Ecto neural progenitor cell (in vitro differentiated cells): ENCODE measurements at places on chromosomes 3 and 15.

DNA sequence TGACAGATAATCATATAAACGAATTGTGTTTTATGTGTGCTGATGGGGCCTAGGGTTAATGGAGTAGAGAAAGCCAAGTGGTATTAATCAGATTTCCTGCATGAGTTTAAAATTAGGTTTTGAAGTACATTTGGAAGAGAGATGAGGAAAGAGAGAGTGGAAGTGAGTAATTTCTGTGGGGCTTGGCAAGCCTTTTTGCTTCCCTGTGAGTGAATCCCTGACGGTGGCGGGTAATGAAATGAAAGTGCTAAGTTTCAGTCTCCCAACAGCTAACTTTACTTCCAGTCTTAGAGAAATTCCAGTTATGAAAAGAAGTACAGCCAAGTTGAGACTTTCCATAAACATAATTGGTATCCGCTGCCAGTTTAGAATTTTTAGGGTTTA, 139.4 kb downstream of the BBX start:
- no peak for DNase-seq

GRCh38 chr15:49041426-49041825, 4.8 kb downstream of the SECISBP2L start:
- DNase-seq = no peak

DNA sequence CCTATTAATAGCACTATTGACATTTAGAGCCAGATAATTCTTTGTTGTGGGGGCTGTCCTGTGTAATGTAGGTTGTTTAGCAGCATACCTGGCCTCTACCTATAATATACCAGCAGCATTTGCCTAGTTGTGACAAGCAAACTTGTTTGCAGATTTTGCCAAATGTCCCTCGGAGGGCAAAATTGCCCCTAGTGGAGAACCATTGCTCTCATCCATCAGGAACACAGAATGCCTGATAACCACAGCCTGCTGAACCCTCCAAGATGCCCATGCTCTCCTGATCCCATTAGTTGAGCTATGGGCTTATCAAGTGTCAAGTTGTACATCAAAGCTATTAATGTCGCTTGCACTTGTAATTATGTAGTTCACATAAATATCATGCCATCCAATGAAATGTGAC, 15.0 kb upstream of the KBTBD8 start:
- no peak for DNase-seq

- no peak for DNase-seq
These were observed 461.7 kb upstream of the PROK2 start for GRCh38 chr3:72246685-72247084.

DNA sequence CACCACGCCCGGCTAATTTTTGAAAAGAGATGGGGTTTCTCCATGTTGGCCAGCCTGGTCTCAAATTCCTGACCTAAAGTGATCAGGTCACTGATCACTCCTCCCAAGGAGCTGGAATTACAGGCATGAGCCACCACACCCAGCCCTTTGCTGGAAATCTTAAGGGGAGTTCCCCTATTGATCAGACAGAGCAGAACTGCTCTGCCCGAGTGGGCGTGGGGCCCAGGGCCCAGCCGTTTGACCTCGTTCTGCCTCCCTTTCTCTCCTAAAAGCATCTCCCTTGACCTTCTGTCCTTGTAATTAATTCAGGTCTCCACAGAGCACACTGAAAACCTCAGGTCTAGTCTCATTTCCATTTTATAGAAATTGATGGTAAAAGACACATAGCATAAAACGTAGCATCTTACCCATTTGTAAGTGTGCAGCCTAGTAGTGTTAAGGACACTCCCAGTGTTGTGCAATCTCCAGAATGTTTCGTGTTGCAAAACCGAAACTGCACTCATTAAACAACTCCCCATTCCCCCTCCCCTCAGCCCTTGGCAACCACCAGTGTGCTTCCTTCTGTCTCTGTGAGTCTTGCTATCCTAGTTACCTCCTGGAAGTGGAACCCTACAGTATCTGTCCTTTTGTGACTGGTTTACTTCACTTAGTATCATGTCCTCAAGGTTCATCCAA, 89.3 kb downstream of the SLCO3A1 start:
- DNase-seq = no peak

DNA sequence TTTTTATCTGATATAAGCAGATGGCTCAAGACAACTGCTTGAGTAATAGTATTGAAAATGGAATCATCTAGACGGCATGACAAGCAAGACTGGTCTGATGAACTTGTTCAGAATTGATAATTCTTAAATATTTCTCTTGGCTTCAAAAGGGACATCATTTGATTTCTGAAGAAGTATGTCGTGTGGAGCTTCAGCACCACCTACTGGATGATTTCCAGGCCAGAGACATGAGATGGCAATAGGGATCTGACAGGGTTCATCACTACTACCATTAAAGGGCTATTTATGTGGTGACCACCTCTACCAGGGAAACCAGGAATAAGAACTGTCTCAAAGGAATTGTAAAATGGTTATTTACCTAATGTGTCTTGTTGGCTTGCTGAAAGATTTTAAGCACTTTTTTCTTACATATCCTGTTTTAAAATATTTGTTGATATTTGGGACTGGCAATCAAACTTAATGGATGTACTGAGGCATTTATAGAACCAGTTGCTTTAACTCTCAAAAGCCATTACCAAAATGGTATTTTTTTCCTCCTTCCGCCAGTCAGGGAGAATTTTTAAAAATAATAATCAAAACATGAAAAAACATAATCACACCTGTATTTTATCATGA, 99.5 kb upstream of the FAM98B start:
- DNase-seq = peak; percentile 56

DNA sequence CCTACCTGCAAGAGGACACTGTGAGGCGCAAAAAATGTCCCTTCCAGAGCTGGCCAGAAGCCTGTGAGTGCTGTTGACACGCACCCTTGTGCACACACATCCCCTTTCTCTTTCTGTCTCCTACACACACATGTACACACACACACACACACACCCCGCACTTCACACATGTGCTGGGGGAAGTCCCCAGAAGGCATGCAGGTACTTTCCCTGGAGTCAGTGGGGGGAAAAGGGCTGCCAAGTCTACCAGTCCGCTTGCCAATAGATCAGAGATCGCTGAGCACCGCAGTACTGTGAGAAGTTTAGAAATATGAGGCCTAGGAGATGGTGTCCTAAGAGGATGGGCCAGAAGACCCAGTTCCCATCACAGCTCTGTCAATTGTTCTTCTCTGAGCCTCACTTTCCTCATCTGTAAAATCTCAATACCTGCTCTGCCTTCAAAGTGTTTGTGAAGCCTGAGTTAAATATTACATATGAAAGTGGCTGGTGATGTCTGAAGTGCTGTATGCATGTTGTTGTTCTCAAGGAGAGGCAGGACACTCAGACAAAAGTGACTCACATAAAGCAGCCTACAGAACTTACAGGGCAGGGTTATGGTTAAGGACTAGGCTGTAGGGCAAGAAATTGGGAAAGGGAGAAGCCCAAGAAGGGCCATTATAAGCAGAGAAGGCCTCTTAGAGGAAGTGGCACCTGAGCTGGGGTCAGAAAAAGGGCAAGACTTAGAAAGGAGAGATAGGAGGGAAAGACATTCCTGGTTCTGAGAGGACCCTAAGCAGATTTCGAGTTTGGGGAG, 6.8 kb downstream of the IL17RE start:
- DNase-seq = no peak

DNA sequence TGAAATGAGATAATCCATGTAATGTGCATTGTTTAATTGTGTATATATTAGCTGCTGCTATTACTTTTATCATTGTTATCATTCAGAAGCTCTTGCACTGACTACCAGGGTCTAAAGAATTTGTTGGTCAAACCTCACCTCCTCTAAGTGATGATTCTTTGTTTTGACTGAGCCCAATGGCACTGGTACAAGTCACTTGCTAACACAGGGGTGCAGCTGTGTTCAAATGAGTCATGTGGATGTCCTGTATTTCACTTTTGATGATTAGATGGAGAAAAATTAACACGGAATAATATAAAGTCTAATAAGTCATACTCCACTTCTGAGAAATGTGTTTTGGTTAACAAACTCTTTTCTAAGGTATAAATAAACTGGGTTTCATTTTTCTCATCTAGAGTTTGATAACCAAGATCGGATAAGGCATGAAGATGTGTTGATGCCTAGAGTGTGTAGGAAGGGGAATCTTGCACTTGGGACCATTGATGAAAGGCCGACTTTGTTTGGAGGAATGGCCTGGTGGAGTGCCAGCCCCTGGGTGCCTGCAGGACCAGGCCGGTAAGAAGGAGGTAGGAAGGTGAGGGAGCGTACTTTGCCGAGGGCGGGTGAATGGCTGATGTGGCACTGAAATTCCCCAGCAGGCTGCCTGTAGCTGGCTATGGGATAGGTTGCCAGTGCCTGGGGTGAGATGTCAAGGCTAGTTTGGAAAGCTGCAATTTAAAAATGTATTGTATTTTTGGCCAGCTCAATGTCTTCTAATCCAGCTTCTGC, 244.7 kb upstream of the ZPLD1 start:
- DNase-seq = no peak

DNA sequence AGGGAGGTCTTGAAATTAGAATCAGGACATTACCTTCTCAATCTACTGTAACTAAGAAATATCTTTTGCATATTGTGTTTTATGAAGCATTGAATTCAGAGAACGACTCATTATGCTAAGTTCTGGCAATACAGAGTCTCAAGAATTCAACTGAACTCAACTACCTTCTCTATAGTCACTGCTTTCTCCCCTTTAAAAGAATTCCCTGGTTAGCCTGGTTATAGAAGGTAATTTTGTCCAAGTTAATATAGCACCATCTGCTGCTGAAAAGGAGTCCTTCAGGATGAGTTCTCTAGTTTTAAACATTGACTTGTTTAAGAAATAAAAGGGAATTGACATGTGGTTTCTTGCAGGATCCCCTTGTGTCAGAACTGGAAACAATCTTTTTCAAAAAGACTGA, 60.2 kb downstream of the IL16 start:
- no peak for DNase-seq

- DNase-seq = no peak
These were observed 95.6 kb downstream of the OCA2 start for GRCh38 chr15:28003302-28004037.

- no peak for DNase-seq
These were observed 17.8 kb upstream of the SEC62 start for GRCh38 chr3:169948559-169949448.

DNA sequence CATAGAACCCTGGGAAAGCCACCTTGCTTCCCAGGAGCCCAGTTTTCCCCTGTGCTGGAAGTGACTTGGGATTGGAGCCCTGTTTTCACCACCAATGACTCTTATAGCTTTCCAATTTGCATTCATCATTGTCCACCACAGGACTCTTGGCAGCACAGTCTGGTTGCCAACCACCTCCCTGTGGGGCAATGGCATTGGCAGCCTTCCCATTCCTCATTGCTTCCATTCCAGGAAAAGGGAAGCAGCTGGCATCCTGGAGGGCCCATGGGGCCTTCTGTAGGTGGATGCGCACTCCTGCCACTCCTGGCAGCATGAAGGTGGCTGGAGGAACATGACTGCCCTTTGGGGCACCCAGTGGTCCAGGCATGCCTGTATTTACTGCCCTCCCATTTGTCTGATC, 57.7 kb downstream of the FEM1B start:
- no peak for DNase-seq

GRCh38 chr15:48533982-48534381, 111.5 kb downstream of the FBN1 start:
- DNase-seq = no peak

DNA sequence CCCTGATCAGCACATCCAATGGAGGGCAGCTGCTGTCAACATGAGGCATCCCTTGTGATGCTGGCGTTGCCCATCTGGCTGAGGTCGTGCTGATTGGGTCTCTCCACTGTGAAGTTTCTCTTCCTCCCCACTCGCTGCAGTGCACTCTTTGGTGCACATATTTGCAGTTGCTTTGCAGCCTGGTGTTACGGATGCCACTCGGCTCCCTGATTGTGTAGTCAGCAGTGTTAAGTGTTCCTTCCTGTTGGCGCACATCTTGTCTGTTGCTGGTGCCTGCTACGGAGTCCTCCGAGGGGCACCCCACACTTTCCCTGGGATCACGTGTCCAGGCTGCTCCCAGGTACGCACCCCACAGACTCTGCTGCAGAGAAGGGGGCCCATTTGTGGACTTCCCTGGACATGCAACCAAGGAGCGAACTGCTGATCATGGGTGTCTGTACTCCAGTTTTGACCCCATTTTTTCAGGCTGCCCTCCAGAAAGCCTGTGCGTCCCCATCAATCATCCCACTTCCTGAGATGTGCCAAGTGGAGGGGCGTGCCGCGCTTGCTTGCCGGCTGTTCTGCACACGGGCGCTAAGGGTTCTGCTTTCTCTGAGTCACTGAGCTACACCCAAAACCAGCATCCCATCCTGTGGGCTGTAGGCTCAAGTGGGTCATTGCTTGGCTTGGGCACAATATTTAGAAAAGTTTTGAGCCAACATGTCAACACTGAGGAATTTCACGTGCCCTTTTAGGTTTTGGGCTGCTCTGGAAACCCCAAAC, 98.6 kb downstream of the FBLN2 start:
- no peak for DNase-seq

DNA sequence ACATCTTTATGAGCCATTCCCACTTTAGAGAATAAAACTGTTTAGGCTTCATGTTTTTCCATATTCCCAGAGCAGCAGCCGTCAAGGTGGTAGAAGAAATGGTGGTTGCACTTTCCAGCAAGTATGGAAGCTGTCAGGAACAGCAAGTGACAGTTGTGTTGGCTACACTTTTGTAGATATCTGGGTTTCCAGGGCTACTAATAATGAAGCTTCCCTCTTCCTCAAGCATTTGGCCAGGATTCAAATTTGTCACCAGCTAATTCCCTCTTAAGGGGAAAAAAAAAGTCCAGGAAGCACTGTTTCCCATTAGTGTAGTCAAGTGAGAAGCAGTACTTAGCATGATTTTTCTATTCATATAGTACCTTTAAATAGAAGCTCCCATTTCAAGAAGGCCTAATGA, 252.8 kb downstream of the IGSF11 start:
- no peak for DNase-seq

- no peak for DNase-seq
These were observed 1.8 kb downstream of the ARL8B start for GRCh38 chr3:5123937-5124336.

DNA sequence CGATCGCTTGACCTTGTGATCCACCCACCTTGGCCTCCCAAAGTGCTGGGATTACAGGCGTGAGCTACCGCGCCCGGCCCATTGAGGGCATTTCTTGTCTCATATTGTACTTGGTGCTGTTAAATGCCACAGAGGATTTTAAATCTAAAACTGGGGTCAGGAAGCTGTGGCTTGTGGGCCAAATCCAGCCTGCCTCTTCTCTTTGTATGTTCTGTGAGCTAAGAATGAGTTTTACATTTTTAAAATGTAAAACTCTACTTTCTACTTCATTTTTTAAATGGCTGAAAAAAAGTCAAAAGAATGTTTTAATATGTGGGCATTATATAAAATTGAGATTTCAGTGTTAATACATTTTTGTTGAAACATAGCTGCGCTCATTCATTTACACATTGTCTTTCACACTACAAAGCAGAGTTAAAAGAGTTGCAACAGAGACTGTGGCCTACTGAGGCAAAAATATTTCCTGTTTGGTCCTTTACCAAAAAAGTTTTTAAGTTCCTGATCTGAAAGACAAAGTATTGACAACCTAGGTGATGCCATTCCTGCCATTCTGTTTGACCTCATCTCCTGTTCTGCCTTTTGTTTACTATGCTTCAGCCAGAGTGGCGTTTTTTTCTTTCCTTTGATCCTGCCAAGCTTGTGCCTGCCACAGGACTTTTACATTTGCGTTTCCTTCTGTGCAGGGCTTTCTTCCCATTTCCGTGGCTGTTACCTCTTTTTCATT, 50.4 kb downstream of the PDCD6IP start:
- no peak for DNase-seq

GRCh38 chr3:8579096-8579495, 65.5 kb downstream of the SSUH2 start:
- no peak for DNase-seq

- DNase-seq = no peak
These were observed 79.4 kb downstream of the AAGAB start for GRCh38 chr15:67174864-67175573.
